Dermis microvascular lymphatic vessel endothelial cell (primary cell): ENCODE measurements at places on chromosomes 2 and 18. TPM values are rescaled to one million over a fixed set of nuclear protein-coding genes. Genes with fewer than 3 reads are reported as not detected.

The KCNS3 gene
- 0.25 and 0.39 TPM in 2 replicates for total RNA-seq

The MRPS5 gene
- 35.4 and 36.3 TPM in 2 replicates for total RNA-seq

The RAD51AP2 gene
- total RNA-seq: not detected in 2 replicates

The RIT2 gene
- not detected in 2 replicates for total RNA-seq

The LHCGR gene
- total RNA-seq: not detected in 2 replicates

The DIPK1C gene
- total RNA-seq: not detected in 2 replicates

The MAP3K19 gene
- total RNA-seq: not detected in 2 replicates

The DNAJC5G gene
- total RNA-seq: 0.39 and 1.0 TPM in 2 replicates

The SNRPD1 gene
- 10.4 and 14.1 TPM in 2 replicates for total RNA-seq

The ICOS gene
- total RNA-seq: under 0.01 TPM in 1 of 2 replicates, not detected in the other

The RNU2-63P gene
- total RNA-seq: 99.9 TPM in 1 of 2 replicates, not detected in the other

The PDE1A gene
- 6.0 and 10.5 TPM in 2 replicates for total RNA-seq

The FOXD4L1 gene
- total RNA-seq: not detected in 2 replicates
